ENCODE measurements at places on chromosomes 11 and 22. TPM values are rescaled to one million over a fixed set of nuclear protein-coding genes. Genes with fewer than 3 reads are reported as not detected.
A peak's percentile ranks its signal among the peaks of the same experiment; 100 is the strongest.

GRCh38 chr11:86416494-86416893 lies 41.8 kb downstream of the CCDC81 start:
- H3K27ac ChIP-seq: no peak overlapping the region
- no peaks in the 10 kb centered on the region for H3K36me3 ChIP-seq
- no peak for DNase-seq
- H3K27me3 ChIP-seq: no peaks in the 10 kb centered on the region
- no peaks in the 10 kb centered on the region for H3K4me1 ChIP-seq
- H3K4me3 ChIP-seq: no peak overlapping the region

GRCh38 chr11:76025068-76025467 lies 181.2 kb downstream of the WNT11 start:
- H3K4me1 ChIP-seq: peaks cover 5% of the 10 kb centered on the region
- no peak overlapping the region for H3K4me3 ChIP-seq
- no peaks in the 10 kb centered on the region for H3K27me3 ChIP-seq

GRCh38 chr11:90448256-90448655 lies 225.4 kb upstream of the CHORDC1 start:
- H3K4me1 ChIP-seq: peaks cover under 1% of the 10 kb centered on the region
- H3K27me3 ChIP-seq: no peaks in the 10 kb centered on the region
- H3K4me3 ChIP-seq: no peak overlapping the region
- no peak overlapping the region for H3K27ac ChIP-seq
- H3K36me3 ChIP-seq: no peaks in the 10 kb centered on the region

DNA sequence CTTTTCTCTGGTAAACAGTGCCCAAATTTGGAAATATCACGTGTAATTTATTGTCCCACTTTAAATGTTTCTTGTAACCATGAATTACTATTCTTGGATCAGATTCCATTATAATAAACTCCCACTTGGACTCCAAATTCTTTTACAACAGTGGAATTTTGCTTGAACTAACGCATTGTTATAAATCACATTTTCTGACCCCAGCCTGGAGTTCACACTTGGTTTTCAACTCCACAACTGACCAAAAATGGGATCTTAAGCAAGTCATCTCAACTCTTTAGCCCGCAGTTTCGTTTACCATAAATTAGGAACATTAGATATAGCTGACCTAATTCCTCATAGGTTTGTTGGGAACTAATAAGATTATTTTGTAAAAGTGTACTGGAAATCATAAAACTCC lies 336.8 kb upstream of the NCAM1 start:
- no peak overlapping the region for H3K4me3 ChIP-seq
- H3K27ac ChIP-seq: no peak overlapping the region
- H3K27me3 ChIP-seq: no peaks in the 10 kb centered on the region
- no peaks in the 10 kb centered on the region for H3K36me3 ChIP-seq
- H3K4me1 ChIP-seq: no peaks in the 10 kb centered on the region

DNA sequence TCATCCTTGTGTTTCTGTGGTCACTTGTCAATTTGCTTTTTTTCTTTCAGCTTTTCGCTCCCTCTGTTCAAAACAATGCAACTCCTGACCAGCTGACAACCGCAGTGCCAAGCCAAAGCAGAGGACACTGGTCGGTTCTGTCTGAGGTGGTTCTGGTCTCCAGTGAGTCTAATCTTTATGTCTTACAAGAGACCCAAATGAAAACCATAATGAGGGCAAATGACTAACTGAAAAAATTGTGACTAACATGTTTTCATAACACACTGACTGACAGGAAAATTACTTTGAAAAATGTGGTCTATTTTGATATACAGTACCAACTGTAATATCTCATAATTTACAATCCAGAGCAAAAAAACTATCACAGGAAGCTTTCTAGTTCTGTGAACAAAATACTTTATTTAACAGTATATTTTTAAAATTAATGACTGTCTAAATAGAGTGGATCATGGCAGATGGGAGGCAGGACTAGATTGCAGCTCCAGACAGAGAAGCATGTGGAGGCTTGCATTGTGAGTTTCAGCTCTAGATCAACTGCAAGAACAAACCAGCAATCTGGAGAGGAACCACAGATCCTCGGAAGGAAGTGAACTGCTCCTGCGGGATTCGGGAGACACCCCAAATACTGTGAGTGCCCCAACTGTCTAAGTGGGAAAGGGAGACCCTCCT lies 311.8 kb downstream of the SBF2 start:
- H3K36me3 ChIP-seq: no peaks in the 10 kb centered on the region
- H3K4me3 ChIP-seq: no peak overlapping the region
- peak overlapping the region; percentile 86 for H3K27ac ChIP-seq

- no peak overlapping the region for H3K27ac ChIP-seq
- DNase-seq: no peak
- H3K4me3 ChIP-seq: no peak overlapping the region
- H3K27me3 ChIP-seq: no peaks in the 10 kb centered on the region
These were observed 9.8 kb downstream of the CHRDL2 start for GRCh38 chr11:74721479-74721835.

- DNase-seq: no peak
- no peak overlapping the region for H3K4me3 ChIP-seq
- H3K4me1 ChIP-seq: no peaks in the 10 kb centered on the region
- no peak overlapping the region for H3K27ac ChIP-seq
These were observed 140.3 kb upstream of the RAG2 start for GRCh38 chr11:36738292-36738861.

DNA sequence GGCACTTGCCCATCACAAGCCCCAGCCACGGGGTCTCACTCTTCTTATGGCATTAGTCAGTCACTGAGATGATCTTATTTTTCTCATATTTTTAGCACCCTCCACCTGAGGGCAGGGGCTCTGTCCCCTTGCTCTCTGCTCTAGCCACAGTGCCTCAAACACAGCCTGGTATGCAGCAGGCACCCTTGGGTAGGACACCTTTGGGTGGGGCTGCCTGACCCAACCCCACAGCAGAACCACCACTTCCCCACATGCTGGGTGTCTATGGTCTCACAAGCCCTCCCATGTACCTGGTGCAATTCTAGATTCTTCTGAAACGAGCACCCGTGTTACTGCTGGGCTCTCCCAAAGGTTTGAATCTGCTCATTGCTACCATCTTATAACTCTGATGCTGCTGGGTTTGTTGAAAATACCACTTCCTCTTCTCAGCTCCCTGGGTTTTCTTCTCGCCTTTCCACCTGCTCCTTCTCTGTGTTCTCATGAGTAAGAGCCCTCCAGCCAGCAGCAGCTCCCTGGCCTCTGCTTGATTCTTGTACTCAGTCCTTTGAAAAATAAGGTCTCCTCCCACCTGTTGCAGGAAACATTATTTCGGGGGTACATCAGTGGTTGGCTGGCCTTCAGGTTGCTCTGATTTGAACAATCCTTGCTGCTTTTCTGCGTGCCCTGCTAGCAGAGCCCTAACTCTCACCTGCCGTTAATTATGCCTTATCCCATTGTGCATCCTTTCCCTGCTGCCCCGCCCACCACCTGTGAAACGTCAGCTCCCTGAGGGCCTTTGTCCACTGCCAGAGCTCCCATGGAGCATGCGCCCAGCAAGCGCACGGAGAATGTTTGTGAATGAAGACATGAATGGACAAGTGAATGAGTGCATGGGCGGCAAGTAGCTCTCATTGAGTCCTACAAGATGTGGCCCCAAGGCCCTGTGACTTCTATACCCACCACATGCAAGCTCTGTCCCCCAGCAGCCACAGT lies 1181.6 kb downstream of the TBC1D22A start:
- no peaks in the 10 kb centered on the region for H3K4me1 ChIP-seq
- H3K27ac ChIP-seq: no peak overlapping the region
- no peak for DNase-seq
- no peaks in the 10 kb centered on the region for H3K36me3 ChIP-seq
- H3K4me3 ChIP-seq: no peak overlapping the region

- H3K27me3 ChIP-seq: no peaks in the 10 kb centered on the region
- peak overlapping the region; percentile 55 for H3K4me3 ChIP-seq
- peak; percentile 100 for DNase-seq
- no peaks in the 10 kb centered on the region for H3K36me3 ChIP-seq
These were observed 2.8 kb upstream of the LZTR1 start for GRCh38 chr22:20979243-20979809.

DNA sequence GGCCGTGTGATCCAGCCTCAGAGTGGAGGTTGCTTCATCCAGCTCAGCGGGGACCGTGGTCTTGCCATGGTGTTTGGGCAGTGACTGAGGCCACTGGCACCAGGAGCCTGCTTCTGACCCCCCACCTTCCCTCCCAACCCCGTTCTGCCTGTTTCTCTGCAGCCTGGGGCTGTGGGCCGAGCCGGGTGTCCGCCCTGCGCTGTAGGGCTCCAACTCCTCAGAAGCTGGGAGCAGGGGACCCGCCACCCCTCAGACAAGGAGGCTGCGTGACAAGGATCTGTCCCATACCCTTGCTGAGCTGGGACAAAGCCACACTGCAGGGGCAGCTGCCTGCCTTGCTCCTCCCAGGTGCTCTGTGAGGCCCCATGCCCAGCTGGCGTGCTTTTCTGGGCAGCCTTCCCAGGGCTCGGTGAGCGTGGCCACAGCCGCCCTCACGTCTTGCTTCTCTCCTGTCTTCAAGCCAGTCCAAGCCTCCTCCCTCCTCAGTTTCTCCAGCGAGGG lies 11.7 kb upstream of the ARFGAP3 start:
- peaks cover 8% of the 10 kb centered on the region for H3K36me3 ChIP-seq
- DNase-seq: no peak
- no peaks in the 10 kb centered on the region for H3K4me1 ChIP-seq
- no peaks in the 10 kb centered on the region for H3K27me3 ChIP-seq

GRCh38 chr11:116906479-116906878 lies 69.1 kb upstream of the APOA1 start:
- no peak for DNase-seq
- H3K4me1 ChIP-seq: no peaks in the 10 kb centered on the region
- no peaks in the 10 kb centered on the region for H3K36me3 ChIP-seq
- H3K4me3 ChIP-seq: no peak overlapping the region
- H3K27ac ChIP-seq: no peak overlapping the region

DNA sequence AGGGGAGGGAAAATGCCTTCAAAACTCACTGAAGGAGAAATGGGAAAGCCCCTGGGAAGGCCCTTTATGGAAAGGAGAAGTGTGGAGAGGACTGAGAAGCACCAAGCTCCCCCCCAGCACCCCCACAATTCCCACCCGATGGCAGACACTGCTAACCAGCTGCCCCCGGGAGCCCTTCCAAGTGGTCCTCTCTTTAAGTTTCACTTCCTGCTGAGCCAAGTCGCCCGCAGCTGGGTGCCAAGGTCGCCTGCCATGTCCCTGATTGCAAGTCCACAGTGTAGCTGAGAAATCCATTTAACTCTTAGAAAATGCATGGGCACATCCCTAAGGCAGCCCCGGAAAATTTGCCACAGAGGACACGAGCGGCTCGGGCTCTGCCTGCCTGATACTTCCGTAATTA lies 68.2 kb downstream of the GALNT18 start:
- no peak overlapping the region for H3K4me3 ChIP-seq
- no peaks in the 10 kb centered on the region for H3K27me3 ChIP-seq

DNA sequence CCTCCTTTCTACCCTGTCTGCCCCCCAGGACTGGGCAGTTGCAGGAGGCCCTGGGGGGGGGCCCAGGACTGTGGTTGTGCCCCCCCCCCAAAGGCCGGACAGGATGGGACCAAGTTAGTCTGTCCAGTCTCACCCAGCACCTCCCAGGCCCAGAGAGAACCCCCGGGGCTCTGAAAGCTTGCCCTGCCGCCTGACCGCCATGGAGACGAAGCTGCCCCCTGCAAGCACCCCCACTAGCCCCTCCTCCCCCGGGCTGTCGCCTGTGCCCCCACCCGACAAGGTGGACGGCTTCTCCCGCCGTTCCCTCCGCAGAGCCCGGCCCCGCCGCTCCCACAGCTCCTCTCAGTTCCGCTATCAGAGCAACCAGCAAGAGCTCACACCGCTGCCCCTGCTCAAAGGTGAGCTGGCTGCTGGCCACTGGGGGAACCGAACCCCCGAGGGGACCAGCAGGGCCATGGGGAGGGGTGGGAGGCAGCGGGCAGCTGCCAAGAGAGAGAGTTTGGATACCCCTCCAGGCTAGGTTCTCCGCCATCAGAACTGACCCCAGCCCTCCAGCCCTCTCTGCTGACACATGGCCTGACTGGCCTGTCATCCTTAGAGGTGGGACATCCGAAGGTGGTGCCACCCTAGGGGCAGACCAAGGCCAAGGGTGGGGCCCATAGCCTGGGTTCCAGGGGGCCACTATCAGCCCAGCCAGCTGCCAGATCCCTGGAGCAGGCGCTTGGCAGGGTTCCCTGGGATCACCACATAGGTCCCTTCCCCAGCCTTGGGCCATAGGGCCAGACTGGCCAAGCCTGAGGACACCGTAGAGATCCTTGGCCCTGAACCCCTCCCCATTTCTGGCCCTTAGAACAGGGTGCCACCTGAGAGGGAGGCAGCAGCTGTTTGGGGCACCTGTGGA lies 1.3 kb downstream of the PPP2R5B start:
- H3K36me3 ChIP-seq: no peaks in the 10 kb centered on the region
- H3K4me1 ChIP-seq: peaks cover 4% of the 10 kb centered on the region
- no peaks in the 10 kb centered on the region for H3K27me3 ChIP-seq

DNA sequence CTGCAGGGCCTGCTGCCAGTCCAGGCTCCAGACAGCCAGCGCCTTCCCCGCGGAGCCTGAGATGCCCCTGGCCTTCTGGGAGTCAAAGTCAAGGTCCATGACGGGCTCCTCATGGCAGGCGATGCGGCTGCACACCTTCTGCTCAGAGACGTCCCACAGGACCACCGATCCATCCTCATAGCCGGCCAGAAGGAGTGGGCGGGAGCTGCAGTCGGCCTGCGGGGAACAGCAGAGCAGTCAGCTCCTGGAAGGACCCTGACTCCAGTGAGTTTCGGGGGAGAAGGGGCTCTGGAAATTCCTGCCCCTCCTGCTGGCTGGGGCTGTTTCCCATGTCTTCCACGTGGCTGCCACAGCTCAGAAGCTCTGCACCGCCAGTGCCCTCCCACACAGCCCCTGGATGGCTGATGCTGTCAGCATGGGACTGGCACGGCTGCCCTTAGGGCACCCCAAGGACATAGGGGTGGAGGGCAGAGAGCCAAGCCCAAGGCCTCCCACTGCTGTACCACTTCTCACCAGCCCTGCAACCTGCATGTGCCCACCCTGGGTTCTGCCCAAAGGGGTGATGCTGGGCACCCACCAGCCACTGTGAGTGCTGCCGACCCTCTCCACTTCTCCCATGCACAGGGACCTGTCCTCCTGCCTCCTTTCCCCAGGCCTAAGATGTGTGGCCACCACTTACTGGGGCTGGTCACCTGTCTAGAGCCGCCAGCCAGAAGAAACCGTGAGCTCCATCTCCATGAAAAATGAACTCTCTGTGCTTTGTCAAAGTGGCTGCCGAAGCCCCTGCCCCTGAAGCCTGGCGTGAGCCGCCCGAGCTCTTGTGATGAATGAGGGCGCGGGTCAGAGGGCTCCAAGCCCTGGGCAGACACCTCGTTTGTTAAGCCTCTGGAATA lies 41.7 kb downstream of the TBX1 start:
- H3K4me1 ChIP-seq: no peaks in the 10 kb centered on the region
- H3K27me3 ChIP-seq: no peaks in the 10 kb centered on the region
- H3K36me3 ChIP-seq: no peaks in the 10 kb centered on the region
- DNase-seq: no peak

Gene CLDN5
- total RNA-seq: 3.2 TPM

Gene NTM
- 14.6 TPM for total RNA-seq

Gene FGF4
- 9.2 TPM for total RNA-seq

Gene OR5B21
- total RNA-seq: not detected

Gene DDX25
- 20.7 TPM for total RNA-seq

Gene ACAT1
- 128 TPM for total RNA-seq

Gene PANX2
- 5.9 TPM for total RNA-seq

Gene ALG8
- total RNA-seq: 89.0 TPM

Gene SULT4A1
- 5.2 TPM for total RNA-seq

Gene RASL10A
- 0.54 TPM for total RNA-seq

Gene UPK3A
- total RNA-seq: 0.89 TPM

Measured in GM23338 (cell line).